T follicular helper cell (primary cell): ENCODE measurements at places on chromosomes 13 and 19.

DNA sequence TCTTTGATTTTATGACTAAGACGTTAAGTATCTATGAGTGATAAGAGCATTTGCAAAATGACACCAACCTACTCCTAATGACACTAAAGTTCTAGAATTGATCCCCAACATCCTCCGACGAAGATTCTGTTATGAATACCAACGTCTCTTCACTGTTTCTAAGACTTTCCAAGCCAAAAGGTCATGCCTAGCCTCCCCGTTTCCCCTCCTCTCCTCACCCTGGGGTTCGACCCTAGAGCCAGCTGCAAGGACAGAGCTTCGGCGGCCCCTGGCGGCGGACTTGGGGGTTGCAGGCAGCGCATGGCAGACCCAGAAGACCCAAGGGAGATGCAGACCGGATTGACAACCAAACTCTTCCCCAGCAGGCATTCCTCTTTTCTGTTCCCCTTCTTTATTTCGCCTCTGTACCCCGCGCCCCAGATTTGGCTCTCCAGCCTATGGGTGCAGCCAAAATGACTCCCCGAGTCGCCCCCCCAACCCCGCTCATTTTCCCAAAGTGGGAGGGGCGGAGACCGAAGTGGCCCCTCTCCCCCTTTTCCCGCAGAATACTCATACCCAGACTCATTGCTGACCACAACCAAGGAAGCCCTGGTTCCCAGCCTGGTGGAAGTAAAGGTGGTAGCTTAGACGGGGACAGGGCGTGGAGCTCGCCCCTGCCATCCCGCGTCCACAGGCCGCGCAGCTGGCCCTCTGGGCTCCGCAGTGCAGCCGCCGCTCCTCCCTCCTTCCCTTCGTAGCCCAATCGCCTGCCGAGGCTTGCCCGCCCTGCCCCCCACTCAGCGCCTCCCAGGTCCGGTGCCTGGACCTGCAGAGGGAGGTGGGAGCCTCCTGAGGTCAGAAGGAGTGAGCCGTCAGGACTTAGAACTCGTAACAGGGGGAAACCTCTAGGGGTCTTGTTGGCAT is 4.1 kb upstream of the EML2 start:
- DNase-seq, result peak; percentile 75

DNA sequence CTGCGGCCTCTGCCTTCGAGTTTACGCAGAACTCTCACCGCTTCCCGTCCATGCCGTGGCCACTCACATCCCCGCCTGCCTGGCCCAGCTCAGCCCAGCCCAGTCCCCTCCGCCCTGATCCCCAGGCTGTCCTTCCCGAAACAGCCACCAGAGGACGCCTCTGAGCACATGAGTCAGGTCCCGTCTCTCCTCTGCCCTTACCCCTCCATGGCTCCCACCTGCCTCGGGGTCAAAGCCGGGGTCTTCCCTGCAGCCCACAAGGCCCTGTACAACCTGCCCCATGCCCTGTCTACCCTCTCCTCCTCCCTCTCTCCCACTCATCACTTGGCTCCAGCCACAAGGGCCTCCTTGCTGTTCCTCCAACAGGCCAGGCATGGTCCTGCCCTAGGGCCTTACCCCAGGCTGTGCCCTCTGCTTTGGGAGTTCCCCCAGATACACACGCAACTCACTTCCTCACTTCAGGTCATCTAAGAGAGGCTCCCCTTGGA is 8.1 kb upstream of the SEMA6B start:
- peak; percentile 44 for DNase-seq

GRCh38 chr19:6358003-6358402 is 3.3 kb upstream of the CLPP start:
- DNase-seq, result no peak

DNA sequence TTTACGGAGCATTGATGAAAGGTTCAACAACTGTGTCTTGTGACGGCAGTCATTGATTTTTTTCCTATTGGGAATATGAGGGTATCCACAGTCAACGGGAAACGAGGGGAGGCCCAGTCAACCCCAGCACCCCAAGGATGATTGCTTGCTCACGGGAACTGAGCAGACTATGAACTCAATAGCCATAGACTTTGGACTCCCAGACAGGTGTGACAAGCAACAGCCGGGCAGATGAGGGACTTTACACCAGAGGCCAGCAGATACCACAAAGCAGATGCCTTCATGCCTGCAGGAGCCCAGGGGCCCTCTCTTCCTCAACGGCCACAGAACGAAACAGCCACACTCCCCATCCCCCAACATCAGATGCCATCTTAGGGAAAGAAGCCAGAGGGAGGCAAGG is 80.3 kb upstream of the FLT1 start:
- DNase-seq, result no peak

GRCh38 chr13:111629457-111629856 is 309.0 kb downstream of the TEX29 start:
- DNase-seq, result no peak

GRCh38 chr13:41802684-41803444 is 158.0 kb downstream of the VWA8 start:
- no peak for DNase-seq

DNA sequence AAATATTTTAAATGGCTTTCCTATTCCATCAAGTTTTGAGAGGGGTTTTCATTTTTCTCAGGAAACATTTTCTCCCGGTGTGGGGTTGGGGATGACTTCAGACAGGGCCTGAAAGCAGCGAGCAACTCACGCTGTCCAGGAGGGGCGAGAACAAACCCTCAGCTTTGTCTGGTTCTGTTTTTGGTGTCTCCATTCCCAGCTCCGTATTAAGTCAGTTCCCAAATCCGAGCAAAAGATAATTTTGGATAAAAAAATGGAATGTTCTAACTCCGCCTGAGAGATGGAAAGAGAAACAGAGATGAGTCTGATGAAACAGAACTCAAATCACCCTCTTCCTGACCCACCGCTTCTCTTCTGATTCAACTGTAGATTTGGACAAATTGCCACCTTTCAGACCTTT is 38.4 kb downstream of the RFX2 start:
- no peak for DNase-seq

- DNase-seq, result no peak
Measured at GRCh38 chr19:6766357-6767080, 716 bp downstream of the SH2D3A start.

GRCh38 chr19:6425732-6426620 is 1.4 kb upstream of the KHSRP start:
- DNase-seq, result no peak

- no peak for DNase-seq
Measured at GRCh38 chr13:23725922-23726321, 155.7 kb downstream of the TNFRSF19 start.

- no peak for DNase-seq
Measured at GRCh38 chr13:51867062-51867461, 5.3 kb downstream of the CCDC70 start.

DNA sequence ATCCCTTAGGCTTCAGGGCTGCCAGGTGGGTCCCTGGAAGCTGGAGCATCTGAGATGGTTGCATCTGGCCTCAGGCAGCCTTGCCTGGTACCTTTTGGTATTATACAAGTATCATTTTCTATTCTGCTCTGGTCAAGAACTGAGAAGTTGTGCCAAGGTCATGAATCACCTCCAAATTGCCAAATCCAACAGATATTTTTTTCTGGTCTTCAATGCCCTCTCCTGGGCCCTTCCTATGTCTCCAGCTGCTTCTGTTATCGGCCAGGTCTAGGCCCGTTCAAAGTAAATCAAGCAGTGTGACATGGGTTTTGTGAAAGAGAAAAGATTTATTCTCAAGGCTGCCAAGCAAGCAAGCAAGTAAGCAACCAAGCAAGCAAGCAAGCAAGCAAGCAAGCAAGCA is 271.1 kb upstream of the MAB21L1 start:
- no peak for DNase-seq

DNA sequence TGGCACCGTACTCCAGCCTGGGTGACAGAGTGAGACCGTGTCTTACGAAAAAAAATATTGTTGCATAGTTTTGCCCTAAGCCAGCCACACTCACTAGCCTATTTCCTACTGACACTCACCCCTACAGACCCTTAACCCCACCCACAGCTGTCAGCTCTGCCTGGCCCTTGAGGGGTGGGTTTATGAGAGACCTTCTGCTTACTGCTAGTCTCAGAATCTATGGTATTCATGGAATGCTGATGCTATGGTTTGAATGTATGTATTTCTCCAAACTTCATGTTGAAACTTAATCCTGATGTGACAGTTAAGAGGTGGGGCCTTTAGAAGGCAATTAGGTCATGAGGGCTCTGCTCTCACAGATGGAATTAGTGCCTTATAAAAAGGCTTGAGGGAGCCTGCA is 79.2 kb upstream of the LRCH1 start:
- DNase-seq, result no peak

GRCh38 chr13:71611292-71611691 is 255.7 kb downstream of the DACH1 start:
- DNase-seq, result no peak

DNA sequence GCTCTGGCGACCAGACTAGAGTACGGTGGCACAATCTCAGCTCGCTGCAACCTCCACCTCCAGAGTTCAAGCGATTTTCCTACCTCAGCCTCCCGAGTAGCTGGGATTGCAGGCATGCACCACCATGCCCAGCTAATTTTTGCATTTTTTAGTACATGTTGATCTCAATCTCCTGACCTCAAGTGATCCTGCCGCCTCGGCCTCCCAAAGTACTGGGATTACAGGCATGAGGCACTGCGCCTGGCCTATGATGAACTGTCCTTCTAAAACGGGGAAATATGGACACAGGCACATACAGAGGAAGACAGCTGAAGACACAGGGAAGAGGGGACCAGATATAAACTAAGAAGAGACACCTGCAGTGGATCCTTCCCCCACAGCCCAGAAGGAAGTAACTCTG is 12.7 kb downstream of the CLEC4M start:
- no peak for DNase-seq

- no peak for DNase-seq
Measured at GRCh38 chr19:39864118-39864517, 17.9 kb upstream of the FBL start.

- no peak for DNase-seq
Measured at GRCh38 chr13:26923824-26924605, 163.4 kb upstream of the GPR12 start.

- no peak for DNase-seq
Measured at GRCh38 chr19:7778081-7778480, 15.0 kb downstream of the CLEC4M start.

GRCh38 chr13:47908197-47908902 is 92.7 kb downstream of the SUCLA2 start:
- DNase-seq, result no peak

GRCh38 chr13:98182153-98182552 is 5.1 kb upstream of the RNF113B start:
- DNase-seq, result no peak

DNA sequence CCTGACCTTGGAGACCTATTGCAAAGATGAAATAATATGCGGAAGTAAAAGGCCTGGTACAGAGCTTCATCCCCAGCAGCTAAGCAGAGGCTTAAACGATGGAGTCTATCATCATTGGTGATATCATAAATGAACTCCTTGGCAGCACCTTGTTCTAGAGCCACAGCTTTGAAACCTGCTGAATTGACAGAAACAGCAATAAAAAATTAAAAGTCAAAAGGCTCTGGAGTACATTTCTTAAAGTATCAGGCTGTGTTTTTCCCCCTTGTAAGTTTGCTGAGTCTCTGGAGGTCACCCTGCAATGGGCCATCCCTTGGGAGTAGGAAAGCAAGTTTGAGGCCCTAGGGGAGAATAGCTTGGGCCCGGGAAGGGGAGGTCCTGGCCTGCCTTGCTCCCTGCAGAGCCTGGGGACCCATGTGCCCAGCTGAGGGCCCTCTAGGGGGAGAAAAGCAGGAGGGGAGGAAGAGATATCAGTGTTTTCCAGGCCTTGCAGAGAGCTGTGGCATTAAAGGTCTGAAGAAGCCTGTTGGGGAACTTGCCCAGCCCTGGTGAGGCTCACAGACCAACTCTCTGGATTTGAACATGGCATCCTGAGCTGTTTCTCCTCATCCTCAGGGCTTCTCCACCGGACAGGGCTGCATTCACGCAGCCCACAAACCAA is 416.1 kb downstream of the ZNF536 start:
- no peak for DNase-seq

DNA sequence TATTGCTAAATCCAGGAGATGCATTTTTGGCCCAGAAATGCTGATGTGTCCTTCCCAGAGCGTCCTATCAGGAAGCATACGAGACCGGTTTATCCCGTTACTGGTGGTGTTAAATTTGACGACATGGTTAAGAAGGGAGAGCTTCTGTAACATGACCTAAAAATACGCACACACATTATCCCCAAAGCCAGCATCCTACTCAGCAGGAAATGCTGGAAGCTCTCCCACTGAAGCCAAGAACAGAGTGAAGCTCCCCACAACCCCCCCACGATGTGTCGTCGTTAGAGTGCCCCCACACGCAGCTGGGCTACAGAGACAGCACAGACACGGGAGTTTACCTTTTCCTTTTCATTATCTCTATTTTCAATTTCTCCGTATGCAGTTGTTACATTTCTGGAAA is 45.1 kb upstream of the MCF2L start:
- no peak for DNase-seq

- DNase-seq, result peak; percentile 85
Measured at GRCh38 chr19:29672933-29673336, 7.7 kb downstream of the PLEKHF1 start.

GRCh38 chr13:26786651-26787295 is 26.2 kb upstream of the GPR12 start:
- no peak for DNase-seq

GRCh38 chr19:10737722-10738121 is 19.8 kb downstream of the DNM2 start:
- DNase-seq, result no peak

DNA sequence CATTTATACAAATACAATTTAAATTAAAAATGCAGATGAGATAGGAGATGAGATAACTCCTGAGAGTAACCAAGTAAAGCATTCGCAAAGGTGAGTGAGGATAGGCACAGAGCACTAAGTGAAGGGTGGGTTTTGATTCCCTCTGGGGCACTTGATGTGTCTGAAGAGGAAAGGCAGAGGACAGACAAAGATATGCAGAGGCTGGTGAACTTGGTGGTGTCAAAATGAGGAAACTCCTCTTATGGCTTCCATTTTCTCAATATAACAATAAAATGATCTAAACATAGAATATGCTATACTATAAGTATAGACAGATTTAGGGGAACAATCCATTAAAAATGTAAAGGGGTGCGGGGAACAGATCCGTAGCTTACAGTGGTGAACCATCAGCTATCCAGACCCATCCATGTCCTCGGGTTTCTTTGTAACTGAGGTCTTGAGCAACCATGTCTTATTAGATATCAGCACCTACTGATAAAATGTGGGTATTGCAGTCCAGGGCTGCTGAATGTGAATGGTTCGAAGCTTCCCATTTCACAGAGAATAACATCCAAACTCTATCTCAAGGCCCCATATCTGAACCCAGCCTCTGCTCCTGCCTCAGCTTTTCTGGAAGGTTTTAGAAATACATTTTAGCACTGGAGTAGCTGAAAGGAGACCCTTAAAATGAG is 73.9 kb upstream of the SLC10A2 start:
- DNase-seq, result no peak
